Ecto neural progenitor cell (in vitro differentiated cells): ENCODE measurements at places on chromosomes 6 and 20.

DNA sequence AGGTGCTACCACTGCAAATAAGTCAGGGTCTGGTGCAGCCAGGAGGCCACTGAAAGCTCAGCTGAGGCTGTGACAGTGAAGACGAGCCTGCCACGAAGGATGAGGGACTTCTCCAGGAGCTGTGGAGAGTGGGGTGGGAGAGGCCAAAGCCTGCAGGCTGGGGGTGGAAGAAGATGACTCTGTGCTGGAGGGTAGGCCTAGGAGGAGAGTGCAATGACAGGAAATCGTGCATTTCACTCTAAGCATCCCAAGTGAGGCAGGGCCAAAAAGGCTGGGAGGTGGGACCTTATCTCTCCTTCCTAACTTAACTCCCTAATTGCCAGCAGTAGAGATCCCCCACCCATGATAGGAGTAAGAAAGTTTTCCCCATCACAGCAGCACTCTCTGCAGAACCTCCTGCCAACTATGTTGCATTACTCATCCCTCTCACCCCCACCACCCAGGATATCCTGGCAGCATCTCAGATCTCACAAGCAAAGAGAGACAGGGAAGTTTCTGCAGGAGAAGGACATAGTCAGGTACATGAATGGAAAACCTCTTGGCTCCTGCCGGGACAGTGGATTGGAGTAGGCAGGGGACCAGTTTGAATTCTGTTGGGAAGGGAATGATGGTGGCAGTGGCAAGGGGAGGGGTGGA, 466.2 kb downstream of the CDH26 start:
- no peak for DNase-seq

GRCh38 chr20:12824328-12825225, 184.2 kb upstream of the SPTLC3 start:
- no peak for DNase-seq

GRCh38 chr20:3203315-3204123, 963 bp downstream of the DDRGK1 start:
- no peak for DNase-seq

- DNase-seq = no peak
Measured at GRCh38 chr6:12182676-12183075, 107.5 kb upstream of the EDN1 start.

DNA sequence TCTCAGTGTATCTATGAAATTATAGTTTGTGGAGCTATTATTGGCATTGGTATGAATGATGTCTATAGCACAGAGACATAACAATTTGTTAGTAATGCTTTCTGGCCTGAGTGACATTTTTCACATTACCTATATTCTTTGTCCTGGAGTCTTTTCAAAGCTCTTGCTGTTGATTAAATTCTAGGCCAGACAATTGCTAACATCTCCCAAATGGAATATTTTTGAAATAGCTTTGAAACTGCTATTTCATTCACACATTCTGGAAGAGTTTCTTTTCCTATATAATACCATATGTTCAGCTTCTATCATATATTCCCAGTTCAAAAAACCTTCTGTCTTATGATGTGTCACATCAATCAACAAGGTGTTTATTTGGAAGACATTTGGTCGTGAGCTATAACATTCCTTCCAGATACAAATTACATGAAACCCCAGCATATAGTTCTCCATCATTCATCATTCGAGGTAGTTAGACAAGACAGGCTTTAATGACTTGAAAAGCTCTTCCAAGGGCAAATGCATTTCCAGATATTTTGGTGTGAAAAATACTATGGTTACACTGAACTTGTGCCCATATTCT, 452.8 kb downstream of the KHDRBS2 start:
- no peak for DNase-seq

DNA sequence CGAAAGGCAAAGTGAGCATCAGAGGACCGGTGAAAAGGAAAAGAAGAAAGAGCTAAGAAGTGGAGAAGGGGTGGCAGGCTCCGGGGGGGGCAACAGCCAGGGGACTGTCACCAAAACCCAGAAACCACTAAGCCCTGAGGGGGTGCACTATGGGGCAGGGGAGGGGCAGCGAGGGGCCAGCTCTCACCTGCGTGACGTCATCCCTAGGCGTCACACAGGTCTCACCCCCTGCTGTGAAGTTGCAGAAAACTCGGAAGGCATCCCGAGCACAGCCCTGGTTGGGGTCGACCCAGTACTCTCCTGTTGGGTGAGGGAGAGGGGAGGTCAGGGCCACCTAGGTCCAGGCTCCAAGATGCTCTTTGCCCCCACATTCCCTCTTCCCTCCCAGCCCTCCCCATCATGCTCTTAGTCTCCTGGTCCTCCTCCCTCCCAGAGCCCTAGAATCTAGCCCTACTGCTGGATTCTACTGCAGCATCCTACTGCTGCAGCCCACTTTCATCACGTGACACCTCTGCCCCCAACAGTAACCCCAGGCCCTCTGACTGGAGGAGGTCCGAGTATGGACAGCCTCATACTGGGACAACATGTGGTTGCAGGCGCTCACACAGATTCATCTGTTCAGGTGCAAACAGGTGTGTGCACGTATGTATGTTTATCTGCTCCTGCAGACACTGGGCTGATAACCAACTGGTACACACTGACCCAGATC, 27.4 kb downstream of the COL11A2 start:
- DNase-seq = no peak

- DNase-seq = no peak
Measured at GRCh38 chr20:31676609-31676989, 38.9 kb downstream of the COX4I2 start.

DNA sequence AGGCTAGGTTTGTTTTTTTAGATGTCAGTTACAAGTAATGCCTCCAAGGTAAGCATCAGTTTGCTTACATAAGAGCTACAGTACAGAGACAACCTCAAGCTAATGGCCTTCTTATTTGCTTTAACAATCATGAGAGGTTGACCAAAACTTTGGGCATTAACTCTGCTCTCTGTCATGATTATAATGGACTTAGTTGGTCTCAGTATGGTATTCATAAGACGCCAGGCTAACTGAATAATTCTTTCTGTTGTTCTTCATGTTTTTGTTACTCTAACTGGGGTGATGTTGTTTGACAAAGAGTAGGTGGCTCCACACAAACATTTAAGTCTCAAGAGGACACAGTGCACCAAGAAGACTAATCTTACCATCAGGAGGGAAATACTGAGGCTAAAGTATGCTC, 9.8 kb downstream of the CST9 start:
- no peak for DNase-seq

DNA sequence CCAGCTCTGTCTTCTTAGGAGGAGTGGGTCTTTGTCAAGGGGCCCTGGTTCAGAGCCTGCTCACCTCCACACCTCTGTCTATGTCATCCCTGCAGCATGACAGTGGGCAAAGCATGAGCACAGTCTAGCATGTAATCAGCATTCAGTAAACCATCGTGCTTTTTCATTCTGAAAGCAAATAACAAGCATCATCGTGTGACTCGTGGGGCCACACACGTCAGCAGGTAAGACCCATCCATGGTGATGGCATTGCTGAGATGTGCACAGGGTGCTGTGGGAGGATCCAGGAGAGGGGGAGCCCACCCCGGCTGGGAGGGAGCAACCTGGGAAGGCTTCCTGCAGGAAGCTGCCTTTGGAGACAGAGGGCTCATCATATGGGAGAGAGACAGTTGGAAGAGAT, 106.7 kb downstream of the TMEM242 start:
- no peak for DNase-seq

DNA sequence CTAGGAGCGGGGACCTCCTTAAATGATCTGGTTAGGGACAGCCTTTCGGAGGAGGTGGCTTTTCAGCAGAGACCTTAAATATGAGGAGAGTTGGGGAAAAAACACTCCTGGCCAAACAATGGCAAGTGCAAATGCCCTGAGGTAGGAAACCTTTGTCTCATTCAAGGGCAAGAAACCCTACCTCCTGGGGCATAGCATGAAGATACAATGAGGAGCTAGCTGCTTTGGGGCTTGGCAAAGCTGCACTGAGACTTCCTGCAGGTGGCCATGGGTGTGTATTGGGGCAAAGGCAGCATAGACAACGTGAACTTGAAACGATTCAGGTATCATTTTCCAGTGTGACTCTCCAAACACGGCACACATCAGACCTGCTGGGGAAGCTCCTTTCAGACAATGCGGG, 30.7 kb downstream of the PMEPA1 start:
- no peak for DNase-seq

DNA sequence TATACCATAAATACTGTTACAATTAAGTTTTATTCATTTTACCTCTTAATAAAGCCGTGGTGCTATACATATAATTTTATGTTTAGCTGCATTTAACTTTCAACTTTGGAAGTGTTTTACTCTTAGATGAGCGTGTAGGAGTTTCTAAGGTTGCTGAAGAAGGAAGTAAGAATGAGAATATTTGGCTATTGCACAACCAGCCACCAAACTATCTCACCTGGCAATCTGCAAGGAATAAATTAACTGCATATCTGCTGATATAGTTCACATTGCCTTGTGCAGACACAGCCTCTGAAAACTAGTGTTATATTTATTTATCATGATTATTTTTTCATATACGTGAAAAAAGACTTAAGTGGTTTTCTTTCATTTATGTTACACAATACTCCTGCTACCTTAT, 230.4 kb downstream of the PLCB1 start:
- DNase-seq = no peak

- no peak for DNase-seq
Measured at GRCh38 chr6:2695454-2696095, 55.1 kb downstream of the MYLK4 start.

DNA sequence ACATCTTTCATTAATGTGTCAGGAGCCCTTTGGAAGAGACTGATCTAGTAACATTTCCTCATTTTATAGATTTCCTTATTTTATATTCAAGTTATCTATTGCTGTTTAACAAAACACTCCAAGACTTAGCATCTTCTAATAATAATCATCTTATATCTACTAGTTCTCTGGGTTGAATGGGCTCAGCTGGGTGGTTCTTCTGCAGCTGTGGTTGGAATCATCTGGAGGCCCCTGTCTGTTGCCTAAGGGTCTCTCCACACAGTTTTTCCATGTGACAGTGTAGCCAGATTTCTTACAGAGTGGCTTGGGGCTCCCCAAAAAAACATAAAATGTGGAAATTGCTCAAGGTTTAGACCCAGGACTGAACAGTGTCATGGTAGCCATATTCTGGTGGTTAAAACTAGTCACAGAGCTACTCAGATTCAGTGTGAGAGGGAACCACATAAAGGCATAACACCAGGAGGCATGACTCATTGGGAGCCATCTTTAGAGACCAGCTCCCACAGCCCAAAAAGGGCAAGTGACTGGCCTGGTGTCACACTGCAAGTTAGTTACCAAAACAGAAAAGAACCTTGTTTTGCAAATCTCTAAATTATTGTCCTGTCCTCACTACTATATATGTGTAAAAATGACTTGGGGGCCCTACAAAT, 11.5 kb downstream of the SLC2A10 start:
- DNase-seq = no peak

GRCh38 chr6:62324834-62325233, 38.8 kb upstream of the KHDRBS2 start:
- no peak for DNase-seq

DNA sequence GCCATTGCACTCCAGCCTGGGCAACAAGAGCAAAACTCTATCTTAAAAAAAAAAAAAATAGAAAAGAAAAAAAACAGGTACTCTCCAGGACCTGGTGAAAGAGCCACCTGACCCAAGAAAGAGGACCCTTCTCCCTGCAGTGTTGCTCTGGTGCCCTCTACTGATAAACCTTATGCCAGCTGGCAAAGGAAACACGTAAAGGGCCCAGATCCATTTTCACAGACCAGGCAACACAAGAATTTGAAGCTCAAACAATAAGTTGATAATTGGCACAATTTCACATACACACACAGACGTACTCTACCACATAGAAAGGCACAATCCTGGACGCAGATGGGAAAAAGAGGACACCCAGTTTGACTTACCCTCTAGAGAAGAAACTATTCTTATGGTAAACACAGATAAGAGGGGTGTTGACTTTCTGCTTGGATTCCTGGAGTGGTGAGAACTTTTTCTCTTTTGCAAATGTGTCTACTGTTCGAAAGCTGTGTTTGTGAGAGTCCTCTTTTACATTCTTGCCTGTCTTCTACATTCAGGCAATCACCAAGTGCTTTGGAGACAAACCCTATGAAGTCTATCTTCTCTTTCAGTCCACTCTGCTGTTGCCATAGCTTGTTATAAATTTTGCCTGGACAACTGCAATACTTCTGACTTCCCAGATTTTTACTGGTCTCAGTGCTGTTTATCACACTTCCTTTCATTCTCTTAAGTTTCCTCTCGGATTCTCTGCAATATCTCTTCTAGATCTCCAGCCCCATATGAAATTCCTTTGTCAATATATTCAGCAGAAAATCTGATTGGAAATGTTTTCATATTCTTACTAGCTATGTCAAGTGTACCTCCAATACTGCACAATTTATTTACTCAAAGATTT, 6.4 kb upstream of the SNRPB start:
- no peak for DNase-seq

GRCh38 chr6:92810913-92811312, 608.4 kb downstream of the EPHA7 start:
- DNase-seq = peak; percentile 64

GRCh38 chr20:19330731-19331130, 118.3 kb downstream of the SLC24A3 start:
- DNase-seq = no peak

- DNase-seq = no peak
Measured at GRCh38 chr6:109760208-109760607, 69.1 kb downstream of the FIG4 start.

- no peak for DNase-seq
Measured at GRCh38 chr6:154457881-154458284, 52.6 kb downstream of the CNKSR3 start.

GRCh38 chr6:63941747-63942470, 306.3 kb downstream of the PHF3 start:
- no peak for DNase-seq

GRCh38 chr6:137811916-137812553, 55.0 kb upstream of the TNFAIP3 start:
- no peak for DNase-seq

- peak; percentile 63 for DNase-seq
Measured at GRCh38 chr6:166626177-166627032, 646 bp downstream of the RPS6KA2 start.

GRCh38 chr6:107323133-107323785, 136.1 kb downstream of the PDSS2 start:
- no peak for DNase-seq

- DNase-seq = no peak
Measured at GRCh38 chr6:18388271-18388670, 1.1 kb downstream of the RNF144B start.

DNA sequence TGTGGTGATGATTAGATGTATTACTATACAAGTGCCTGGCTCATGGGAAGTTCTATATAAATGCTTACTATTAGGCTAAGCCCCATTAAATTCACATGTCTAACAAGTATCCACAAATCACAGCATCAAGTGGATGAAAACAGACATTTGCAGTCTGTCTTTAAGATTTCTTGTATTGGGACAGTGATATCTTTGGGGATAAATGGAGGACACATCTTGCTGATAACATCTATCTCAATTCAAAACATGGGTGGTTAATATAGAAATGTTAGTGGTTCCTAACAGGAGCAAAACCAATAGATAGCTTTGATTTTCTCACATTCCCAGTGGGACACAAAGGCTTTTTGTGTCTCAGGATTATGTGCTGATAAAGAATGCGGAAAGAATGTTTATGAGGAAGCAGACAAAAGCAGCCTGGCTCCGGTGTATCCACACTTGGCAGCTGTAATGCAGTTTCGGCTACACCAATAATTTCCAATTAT, 29.3 kb downstream of the PTPRK start:
- no peak for DNase-seq
